Dorsolateral prefrontal cortex (tissue), 122 donors: ENCODE measurements at places on chromosomes 4 and X. TPM values are rescaled to one million over a fixed set of nuclear protein-coding genes. Genes with fewer than 3 reads are reported as not detected.

RBM46 gene
- total RNA-seq = not detected

ZCCHC12 gene
- total RNA-seq = 22.7 TPM

CFAP99 gene
- total RNA-seq = 1.4 TPM

NAT8L gene
- total RNA-seq = 179 TPM

GUCY2F gene
- total RNA-seq = 0.10 TPM

GLUD2 gene
- total RNA-seq = 6.9 TPM

SCOC gene
- 107 TPM for total RNA-seq

RGN gene
- 25.8 TPM for total RNA-seq

MAGED4B gene
- 58.7 TPM for total RNA-seq

ADGRL3 gene
- 106 TPM for total RNA-seq

RIPPLY1 gene
- total RNA-seq = not detected

USP26 gene
- total RNA-seq = not detected

TRAPPC11 gene
- 52.3 TPM for total RNA-seq

NAP1L3 gene
- total RNA-seq = 203 TPM

SORBS2 gene
- 176 TPM for total RNA-seq

PNMA6A gene
- total RNA-seq = 36.6 TPM

F11 gene
- total RNA-seq = not detected

CTAG1B gene
- not detected for total RNA-seq

ACE2 gene
- total RNA-seq = not detected

LONRF3 gene
- total RNA-seq = 5.4 TPM

PRDM5 gene
- 16.6 TPM for total RNA-seq

PPP1R2C gene
- not detected for total RNA-seq

LIMCH1 gene
- 196 TPM for total RNA-seq

PAGE5 gene
- not detected for total RNA-seq
